ENCODE measurements at places on chromosomes 7 and 10.

- no peak for DNase-seq
These were observed 46.3 kb downstream of the BUB3 start for GRCh38 chr10:123200531-123200930.

DNA sequence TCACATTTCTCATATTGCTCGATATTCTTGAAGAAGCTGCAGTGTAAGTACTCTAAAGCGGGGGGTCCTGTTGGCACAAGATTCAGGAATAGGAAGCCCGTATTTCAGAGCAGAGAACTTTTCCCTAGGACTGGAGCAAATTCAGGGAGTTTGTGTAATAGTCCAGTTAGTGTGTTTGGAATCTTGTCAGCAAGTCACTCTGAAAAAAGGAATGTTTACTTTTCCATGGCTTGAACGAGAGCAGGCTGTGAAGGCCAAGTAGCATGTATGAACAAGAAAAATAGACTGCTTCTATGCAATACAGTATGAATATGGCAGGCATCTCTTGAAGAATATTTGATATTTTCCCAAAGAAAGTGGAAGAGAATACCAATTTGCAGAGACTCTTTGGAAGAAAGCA lies 39.8 kb downstream of the CDC123 start:
- no peak for DNase-seq

- no peak for DNase-seq
These were observed 89.4 kb upstream of the MYL10 start for GRCh38 chr7:101718363-101719122.

GRCh38 chr7:10483671-10484070 lies 490.0 kb upstream of the PHF14 start:
- DNase-seq: no peak

DNA sequence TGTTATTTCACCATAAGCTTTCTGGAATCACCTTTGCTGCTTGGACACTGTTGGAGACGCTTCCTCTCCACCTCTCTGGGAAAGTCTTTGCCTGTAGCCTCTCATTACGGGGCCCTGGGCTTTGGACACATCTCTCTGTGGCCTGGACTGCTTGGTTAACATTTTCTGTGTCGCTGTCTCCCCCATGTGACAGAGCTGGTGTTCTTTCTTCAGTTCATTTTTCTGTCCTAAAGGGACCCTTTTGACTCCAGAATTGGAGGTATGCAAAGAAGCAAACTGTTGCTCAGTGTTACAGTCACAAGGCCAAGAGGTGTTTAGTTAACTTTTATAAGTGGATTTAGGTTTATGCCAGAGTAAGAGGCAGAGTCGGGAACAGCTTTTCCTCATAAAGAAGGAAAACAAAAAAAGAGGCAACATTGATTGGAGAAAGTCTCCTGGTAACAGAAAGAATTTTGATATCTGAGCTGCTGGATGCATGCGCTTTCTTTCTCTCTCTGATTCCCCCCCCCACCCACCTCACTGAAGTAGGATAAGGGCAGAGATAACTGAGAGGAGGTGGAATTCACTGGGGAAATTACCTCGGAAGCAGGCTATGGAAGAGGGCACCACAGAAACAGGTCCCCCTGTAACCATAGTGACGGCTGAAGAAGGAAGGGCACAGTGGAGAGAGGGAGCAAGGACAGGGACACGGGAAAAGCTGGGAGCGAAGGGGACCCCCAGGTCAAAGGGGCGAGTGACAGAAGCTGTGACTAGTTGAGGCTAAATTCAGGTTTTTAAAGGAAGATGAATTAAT lies 57.8 kb downstream of the LGI1 start:
- no peak for DNase-seq

DNA sequence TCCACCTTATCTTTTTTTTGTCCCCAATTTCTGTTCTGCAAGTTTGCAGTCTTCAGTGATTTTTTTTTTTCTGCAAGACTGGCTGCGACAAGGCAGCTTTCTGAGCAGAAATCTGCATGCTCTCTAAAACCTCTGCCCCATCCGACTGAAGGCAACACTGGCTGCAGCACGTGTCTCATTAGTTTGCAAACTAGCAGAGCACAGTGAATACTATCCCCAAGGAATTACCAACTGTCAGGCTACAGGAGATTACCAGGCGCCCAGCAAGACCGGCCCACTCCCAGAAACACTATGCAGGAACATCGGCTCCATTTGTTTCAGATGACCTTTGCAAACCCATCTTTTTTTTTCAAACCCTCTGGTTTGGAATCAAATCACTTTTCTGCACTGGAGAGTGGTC lies 538.8 kb downstream of the SORCS1 start:
- no peak for DNase-seq

GRCh38 chr10:98125940-98126631 lies 8.4 kb upstream of the R3HCC1L start:
- no peak for DNase-seq

DNA sequence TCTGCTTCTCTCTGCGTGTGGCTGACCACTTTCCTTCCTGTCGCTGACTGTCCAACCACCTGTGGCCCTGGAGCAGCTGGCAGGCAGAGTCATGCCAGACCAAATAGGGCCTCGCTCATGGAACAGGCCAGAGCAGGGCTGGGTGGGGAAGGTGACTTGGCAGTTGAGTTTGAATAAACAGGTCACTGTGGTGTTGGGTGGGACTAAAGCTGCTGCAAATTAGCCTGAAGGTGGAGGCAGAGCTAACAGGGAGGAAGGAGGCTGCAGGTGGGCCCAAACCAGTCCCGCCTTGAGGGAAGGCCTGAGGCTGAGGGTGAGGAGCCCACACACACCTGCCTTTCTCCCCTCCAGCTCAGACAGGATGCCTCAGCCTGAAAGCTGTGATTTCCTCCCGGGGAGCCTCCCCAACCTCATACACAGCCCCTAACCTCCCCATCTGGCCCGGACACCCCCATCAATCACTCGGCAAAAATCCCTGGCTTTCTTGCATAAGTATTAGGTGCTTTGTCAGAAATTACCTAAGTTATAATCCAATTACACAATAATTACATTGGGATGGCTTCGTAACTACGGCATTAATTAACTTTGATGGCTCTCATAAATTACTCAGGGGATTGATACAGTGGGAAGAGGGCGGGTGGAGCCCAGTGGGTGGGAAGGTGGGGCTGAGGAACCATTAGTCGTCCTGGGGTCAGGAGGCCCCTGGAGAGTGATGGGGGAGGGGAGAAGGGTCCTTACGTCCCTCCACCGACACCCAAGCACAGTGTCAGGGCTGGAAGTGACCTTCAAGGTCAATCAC lies 97.7 kb upstream of the PCBD1 start:
- no peak for DNase-seq

- no peak for DNase-seq
These were observed 603.4 kb downstream of the KCNMA1 start for GRCh38 chr10:77034240-77034639.

GRCh38 chr7:29300649-29301048 lies 106.1 kb downstream of the CHN2 start:
- no peak for DNase-seq

- no peak for DNase-seq
These were observed 98.9 kb upstream of the SDK1 start for GRCh38 chr7:3201937-3202710.

DNA sequence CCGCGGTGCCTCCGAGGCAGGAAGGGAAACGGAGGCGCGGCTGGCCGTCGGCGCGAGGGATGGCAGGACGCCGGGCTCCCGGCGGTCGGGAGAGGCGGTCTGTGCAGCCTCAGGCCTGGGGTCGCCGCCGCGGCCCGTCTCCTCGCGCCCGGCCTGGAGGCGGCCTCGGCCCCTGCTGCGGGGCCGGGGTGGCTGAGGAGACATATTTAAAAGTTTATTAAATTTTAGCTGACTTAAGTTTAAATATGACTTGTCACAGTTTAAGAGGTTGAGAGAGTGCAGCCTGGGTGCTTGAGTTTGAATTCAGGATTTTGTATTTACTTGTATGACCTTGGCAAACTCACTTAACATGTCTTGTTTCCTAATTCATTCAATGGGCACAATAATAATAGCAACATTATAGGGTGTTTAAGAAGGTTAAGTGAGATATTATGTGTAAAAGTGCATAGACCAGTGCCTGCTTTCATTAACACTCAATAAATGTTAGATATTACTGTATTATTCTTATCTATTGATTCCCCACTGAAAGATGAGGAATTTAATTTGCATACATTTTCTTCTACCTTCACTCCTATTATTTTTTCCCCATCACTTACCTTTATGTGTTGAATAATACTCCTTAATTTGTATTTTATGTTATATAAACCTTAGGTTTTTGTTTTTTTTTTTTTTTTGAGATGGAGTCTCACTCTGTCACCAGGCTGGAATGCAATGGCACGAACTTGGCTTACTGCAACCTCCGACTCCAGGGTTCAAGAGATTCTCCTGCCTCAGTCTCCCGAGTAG lies 718 bp downstream of the DYNC2I1 start:
- DNase-seq: no peak

DNA sequence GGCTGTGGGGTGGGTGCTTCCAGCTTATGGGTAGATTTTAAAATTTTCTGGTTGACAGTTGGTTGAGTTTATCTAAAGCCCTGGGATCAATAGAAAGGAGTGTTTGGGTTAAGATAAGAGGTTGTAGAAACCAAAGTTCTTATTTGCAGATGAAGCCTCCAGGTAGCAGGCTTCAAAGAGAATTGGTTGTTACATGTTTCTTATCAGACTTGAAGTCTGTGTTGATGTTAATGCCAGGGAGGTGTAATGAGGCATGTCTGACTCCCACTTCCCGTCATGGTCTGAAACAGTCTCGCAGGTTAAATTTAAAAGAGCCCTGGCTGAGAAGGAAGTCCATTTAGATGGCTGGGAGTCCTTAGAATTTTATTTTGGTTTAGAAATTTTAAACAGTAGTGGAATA lies 165.2 kb upstream of the TMEM72 start:
- DNase-seq: no peak

All from thoracic aorta (tissue), 2 donors.